ENCODE measurements at places on chromosomes 2 and 18.

DNA sequence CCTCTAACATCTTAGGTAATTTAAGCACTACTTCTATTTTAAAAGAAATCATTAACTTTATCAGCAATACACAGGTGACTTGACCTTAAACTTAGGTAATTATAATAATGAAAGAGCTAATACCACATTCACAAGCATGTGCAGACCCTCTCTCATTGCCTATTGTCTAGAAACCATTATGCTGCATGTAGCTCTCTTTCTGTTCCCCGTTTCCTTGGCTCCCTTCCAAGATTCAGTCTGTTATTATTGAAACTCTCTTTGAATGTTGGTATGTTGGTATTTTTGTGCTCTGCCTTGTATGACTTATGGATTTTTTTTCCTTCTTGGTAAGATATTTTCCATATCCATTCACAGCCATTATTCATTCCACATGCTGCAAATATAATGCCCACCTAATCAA, 201.2 kb downstream of the CDCA7 start:
- no peak for DNase-seq

DNA sequence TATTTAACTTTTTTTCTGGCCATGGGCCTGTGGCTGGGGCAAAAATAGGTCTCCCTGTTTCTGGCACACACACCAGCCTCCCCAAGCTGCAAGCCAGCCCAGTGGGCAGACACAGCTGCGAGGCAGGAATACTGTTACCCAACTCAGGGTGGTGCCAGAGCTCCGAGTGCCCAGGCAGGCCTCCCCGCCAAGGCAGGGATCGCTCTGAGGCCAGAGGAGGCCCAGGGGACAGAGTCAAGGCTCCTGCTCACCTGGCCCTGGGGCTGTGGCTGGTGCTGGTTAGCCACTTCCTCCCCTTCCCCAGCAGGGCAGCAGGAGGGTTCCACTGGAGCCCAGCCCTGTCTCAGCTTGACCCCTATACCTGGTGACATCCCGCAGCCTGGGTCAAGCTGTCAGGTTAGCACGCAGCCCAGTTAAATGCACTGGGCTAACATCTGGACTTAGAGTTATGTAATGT, 67.1 kb upstream of the EPAS1 start:
- DNase-seq: no peak

DNA sequence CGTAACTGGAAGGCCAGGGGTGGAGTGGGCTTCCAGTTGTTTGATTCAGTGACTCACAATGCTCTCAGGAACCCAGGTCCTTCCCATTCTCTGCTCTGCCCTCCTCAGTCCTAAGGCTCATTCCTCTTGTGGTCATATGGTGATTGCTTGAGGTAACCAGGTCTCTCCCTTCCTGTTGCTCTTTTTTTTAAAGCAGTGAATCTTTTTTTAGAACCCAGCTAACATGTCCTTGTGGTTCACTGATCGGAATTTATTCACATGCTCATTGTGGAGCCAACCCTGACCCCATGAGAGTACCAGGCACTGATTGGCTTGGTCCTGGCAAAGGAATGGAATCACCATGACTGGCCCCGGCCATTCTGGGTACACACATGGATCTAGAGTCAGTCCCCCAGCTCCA, 7.4 kb downstream of the THNSL2 start:
- no peak for DNase-seq

DNA sequence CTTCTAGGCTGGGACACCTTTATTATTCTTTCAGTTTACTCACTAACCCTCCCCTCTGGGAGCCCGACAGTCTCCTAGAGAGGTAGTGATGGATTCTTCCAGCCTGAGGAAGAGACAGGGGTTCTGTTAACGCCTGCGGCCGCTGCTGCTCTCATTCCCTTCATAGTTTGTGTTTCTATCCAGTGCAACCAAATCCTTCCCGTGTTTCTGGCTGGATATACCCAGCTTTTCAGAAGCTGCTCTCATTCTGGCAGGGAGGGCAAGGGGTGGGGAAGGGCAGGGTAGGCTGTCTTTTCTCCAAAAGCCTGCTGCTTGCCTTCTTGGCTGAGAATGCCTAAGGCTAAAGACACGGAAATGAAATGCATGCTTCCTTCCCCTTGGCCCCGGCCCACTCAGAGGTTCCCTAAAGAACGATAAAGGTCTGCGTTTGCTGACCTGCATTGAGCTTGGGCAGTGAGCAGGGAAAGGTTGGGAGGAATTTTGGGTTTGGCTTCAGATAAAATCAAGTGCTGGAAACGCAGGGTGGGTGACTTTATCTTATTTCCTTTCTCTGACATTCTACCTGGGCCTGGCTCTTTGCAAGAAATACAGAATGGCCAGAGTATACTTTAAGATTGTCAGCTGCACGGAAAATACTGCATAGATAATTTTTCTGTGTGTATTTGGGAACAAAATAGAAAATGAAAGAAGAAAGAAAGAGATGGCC, 390.9 kb downstream of the NBAS start:
- no peak for DNase-seq

GRCh38 chr2:26692279-26692896, at the start of gene KCNK3:
KCNK3 (plus strand) TSS chr2:26692722; CDS start chr2:26692876, 154 bp downstream.
- DNase-seq: no peak

DNA sequence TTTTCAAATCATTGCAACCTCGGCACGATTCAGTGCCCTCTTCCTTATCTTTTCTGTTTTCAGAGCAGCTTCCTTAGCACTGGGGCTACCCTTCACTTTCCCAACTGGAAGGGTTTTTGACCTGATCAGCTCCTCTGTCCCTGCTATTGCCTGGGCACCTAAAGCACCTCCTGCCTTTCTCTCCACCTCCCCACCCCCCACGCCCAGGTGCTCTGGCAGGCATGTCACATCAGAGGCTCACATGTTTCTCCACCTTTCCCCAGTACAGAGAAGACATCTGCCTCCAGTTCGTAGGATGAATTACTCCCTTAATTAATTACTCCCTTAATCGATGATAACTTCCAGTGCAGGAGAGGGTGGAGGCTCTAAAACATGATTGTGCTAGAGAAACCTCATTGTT, 88.7 kb upstream of the LCLAT1 start:
- no peak for DNase-seq

DNA sequence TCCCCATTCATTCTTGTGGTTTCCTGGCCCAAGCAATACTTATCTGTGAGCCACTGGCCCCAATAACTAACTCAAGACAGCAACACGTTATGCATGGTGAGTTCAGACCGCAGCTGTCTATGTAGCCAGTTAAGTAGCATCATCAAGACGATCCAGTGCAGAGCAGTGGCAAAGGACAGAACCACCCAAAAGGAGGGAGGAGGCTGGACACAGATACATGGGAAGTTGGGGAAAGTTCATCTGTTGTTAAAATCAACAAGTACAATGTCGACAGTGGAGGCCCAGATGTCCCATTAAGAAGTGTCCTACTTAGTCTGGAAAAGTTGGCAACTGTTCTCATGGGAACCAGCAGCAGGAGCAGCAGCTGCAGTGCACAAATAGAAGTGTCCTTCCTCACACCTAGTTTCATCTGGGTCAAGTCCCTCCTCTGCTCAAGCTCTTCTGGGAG, 106.9 kb upstream of the THOC1 start:
- no peak for DNase-seq

GRCh38 chr2:238099714-238100048, 459 bp upstream of the ESPNL start:
- DNase-seq: no peak

GRCh38 chr18:77067291-77068061, 65.1 kb downstream of the MBP start:
- peak; percentile 75 for DNase-seq

All from RKO (cell line).